Caco-2 (cell line): ENCODE measurements at places on chromosomes 1 and 21.

- DNase-seq: no peak
These were observed 350.8 kb upstream of the PTBP2 start for GRCh38 chr1:96370757-96371156.

DNA sequence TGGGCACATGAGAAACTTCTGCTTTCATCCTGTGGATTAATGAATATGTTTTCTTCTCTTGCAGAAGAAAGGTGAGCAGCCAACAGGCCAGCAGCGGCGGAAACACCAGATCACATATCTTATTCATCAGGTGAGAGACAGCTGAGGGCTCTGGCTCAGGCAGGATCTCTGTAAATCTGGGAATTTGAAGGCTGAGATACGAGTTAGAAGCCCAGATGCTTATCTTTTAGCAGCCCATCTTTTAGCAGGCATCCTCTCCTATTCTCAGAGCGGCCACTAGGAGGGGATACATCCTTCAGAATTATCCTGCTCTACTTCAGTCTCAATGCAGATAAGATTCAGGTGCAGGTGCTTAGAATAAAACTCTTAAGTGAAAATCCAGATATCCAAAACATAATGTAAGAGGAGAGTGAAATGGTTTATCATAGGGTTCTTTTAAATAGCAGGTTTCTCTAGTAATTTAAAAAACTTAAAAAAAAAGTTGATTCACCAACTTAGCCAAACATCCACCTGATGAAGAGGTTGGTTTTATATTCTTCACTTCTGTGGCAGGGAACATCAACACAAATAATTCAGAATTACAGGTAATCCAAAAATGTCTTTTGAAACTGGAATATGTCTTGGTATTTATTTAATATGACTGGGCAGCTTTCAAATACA lies 19.3 kb downstream of the SH2D2A start:
- DNase-seq: peak; percentile 53

GRCh38 chr1:93805027-93805610 lies 73.9 kb downstream of the DNTTIP2 start:
- DNase-seq: no peak

DNA sequence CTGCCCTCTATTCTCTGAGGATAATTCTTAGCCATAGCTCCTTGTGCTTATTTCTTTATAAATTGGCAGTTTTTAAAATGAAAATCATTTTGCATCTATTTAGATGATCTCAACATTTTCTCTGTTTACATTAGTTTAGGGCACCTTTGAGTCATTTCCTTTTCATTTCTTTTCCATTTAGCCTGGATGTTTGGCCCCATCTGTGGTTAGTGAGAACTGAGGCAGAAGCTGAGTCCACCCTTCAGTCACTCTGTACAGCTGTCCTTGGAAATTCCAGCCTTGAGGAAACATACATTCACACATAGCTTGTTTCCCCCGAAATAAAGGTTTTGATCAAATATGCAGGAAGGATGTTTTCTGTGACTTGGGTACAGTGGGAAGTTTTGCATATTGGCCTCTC lies 123.7 kb downstream of the NTNG1 start:
- DNase-seq: no peak

DNA sequence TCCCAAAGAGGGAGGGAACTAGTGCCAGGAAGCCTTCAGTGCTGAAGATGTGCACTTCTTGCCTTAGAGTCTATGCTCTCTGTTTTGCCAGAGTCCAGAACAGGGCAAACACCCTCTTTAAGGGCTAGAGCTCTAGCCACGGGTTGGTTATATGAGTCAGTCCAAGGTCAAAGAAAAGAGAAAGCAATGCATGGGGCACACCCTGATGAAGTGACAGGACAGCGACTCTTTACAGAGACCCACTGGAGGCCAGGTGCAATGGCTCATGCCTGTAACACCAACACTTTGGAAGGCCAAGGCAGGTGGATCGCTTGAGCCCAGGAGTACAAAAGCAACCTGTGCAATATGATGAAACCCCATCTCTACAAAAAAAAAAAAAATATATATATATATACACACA lies 86.1 kb downstream of the TGFBR3 start:
- DNase-seq: no peak
